ENCODE measurements at places on chromosomes 16 and 17. TPM values are rescaled to one million over a fixed set of nuclear protein-coding genes. Genes with fewer than 3 reads are reported as not detected.

QPRT gene
- 18.8 TPM for polyA plus RNA-seq

MPO gene
- polyA plus RNA-seq: 0.34 TPM

ABCA8 gene
- polyA plus RNA-seq: 22.9 TPM

DNAH2 gene
- polyA plus RNA-seq: 0.79 TPM

GPR142 gene
- polyA plus RNA-seq: 0.09 TPM

IL32 gene
- polyA plus RNA-seq: 77.7 TPM

CTRB1 gene
- polyA plus RNA-seq: 1.8 TPM

TBC1D3D gene
- polyA plus RNA-seq: 1.1 TPM
